ENCODE measurements at places on chromosomes 13 and 19.

- DNase-seq, result no peak
Observed at GRCh38 chr13:41162151-41162550, 29.5 kb upstream of the KBTBD6 start.

DNA sequence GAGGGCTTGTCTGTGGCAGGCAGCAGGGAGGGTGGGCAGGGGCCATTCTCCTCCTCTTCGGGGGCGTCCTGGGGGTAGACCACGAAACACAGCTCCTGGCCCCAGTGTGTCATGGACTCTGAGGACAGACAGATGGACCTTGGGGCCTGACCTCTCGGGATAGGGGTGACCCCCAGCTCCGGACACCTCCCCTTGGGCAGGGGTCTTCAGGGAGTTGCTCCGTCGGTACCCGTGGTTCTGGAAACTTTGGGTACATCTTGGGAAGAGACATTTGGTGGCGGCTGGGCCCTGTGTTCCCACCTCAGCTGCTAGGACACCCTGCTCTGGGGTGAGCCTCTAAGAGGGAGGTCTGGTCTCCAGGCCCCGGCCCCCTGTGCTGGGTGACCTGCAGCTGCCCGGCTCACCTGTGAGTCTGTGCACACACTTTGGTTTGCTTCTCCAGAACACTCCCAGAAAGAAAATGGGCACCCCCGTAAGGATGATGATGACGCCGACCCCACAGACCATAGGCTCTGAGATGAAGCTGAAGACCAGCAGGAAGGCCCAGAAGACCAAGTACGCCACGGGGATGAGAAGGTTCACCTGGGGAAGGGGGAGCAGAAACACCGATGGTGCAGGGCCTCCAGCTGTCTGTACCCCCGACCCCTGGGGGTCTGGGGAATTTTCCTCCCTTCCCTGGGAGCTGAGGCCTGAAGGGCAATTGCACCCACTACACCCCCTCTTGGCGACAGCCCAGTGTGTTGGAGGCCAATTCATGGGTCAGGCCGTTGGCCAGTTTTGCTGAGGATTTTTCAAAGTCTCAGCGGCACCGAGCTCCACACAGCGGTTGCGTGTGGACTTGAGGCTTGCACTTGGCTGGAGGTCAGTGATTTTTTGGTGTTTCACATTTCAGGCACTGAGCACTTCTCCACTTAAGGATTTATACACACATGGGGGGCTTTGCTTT lies 15.0 kb downstream of the LRP3 start:
- no peak for DNase-seq

- no peak for DNase-seq
Observed at GRCh38 chr13:108917581-108917980, 288.2 kb downstream of the MYO16 start.

DNA sequence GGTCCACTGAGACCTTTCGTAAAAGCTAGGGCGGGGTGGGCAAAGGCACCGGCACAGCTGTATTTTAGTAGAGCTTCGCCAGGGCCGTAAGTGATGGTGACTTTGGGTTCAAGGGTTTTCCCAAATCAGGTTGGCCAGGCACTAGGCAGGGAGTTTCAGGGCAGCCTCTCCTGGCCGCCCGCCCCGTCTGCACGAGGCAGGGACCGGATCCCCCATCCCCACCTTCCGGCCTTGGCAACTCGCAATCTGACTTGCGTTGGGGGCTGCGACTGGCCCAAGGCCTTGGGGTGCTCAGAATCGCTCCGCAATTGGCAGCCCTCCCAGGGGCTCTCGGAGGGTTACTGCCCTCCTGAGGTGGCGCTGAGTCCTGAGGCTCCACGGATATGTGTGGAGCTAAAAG lies 4.1 kb upstream of the ZIC5 start:
- no peak for DNase-seq

GRCh38 chr19:15453091-15453578 lies 3.4 kb upstream of the WIZ start:
- DNase-seq, result no peak

DNA sequence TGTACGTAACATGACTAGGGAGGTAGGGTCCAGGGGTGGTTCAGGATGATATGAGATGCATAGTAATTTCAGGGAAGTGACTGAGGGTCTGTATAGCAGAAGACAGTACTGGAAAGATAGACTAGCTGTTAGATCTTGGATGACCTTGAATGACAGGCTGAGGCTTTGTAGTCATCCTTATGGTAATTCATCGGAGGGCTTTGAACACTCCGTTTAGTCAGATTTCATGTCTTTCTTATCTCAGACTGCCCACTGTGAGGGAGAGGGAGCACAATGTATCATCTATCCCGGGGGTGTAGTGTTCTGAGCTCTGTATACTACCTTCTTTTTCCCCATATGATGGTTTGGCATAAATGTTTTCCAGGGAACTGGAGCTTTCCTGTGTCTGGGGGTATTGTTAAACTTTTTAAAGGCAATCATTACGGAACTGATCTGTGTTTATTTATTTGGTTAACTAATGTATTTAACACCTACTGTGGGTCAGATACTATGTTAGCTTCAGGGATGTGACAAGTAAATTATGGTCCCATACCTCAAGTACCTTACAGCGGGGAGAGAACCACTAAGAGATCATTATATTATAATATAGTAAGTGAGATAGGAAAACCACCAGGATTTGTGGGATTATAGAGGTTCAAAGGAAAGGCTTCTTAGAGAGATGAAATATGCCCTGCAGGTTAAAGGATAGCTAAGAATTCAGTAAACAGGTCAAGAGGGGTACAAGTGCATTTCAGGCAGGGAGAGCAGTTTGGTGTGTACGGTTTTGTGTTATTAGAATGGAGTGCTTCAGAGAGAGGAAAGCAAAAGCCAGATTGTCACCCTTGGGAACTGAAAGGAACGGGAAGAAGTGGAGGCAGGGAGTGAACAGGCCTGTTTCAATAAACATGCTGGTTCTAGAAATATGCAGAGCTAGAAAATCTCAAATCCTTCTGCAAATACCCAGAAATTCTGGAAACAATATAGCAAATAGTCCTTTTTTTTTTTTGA lies 164.8 kb upstream of the KL start:
- no peak for DNase-seq

DNA sequence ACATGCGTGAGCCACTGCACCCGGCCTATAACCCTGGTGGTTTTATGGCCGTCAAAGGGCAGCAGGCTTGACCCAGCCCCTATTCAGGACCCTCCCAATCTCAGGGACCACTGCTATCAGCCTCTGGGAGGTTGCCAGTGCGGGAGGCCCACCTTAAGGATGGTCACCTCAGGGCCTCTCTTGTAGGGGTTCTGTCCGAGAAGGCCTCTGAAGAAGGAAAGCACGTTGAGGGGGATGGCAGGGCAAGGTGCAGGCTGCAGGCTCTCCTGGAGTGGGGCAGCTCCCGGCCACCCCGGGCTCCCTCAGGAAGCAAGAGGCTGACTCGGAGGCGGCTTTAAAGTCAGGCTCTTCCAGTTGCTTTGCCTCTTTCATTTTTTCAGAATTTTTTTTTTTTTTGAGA lies 6.0 kb upstream of the GRTP1 start:
- DNase-seq, result no peak

DNA sequence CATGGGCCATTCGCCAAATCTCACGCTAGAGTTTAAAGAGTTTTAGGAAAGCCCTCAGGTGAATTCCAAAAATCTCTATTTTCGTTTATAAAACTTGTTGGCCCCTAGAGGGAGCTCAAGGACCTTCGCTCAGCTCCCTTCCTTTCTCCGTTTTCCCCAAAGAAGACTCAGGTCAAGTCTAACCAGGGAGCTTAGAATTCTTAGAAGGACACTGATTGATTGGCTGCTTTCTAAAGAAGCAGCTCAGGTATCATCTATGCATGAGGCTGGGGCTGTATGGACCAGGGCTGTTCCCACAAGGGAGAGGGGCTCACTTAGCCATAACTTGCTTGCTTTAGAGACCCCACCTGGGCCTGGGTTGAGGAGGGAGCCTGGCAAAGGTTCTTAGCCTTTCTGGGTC lies 20.5 kb downstream of the DZIP1 start:
- DNase-seq, result peak; percentile 25

- DNase-seq, result no peak
Observed at GRCh38 chr19:6222884-6223283, 56.9 kb downstream of the MLLT1 start.

- DNase-seq, result no peak
Observed at GRCh38 chr19:46813839-46814358, 25.5 kb upstream of the SLC1A5 start.

- no peak for DNase-seq
Observed at GRCh38 chr19:49558591-49558990, 21.8 kb downstream of the NOSIP start.

DNA sequence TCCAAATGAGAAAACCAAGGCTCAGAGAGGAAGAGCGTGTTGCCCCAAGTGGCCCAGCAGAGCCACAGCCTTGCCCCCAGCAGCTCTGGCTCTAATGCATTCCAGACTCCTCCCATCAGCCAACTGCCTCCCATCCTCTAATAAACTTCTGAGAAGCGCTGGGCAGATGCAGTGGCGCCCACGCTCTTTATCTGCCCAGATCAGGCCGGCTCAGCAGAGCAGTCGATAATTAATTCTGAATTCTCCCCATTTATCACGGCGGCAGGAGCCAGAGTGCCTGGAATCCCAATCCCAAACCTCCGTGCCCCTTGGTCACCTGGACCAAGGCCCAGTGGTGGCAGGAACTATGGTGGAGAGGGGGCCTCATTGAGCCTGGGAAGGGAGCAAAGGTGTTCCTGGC lies 13.9 kb downstream of the TINCR start:
- DNase-seq, result no peak

DNA sequence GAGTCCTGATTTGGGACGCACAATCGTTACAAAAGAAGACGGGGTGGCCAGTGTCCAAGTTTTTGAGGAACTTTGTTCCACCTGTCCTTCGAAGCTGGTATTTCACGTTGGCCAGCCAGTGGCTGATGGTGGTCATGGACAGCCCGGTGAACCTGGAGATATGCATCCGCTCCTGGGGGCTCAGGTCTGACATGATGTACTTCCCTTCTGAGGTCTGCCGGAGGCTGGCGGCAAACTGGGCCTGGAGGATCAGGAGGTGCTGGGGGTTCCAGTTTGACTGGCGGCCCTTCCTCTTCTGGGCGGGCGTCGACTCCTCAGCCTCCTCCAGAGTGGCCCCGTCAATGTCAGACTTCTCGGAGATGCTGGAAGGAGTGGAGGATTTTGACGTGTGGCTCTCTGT lies 72.4 kb downstream of the TSHZ3 start:
- no peak for DNase-seq

GRCh38 chr13:80245162-80245733 lies 95.7 kb downstream of the SPRY2 start:
- no peak for DNase-seq

DNA sequence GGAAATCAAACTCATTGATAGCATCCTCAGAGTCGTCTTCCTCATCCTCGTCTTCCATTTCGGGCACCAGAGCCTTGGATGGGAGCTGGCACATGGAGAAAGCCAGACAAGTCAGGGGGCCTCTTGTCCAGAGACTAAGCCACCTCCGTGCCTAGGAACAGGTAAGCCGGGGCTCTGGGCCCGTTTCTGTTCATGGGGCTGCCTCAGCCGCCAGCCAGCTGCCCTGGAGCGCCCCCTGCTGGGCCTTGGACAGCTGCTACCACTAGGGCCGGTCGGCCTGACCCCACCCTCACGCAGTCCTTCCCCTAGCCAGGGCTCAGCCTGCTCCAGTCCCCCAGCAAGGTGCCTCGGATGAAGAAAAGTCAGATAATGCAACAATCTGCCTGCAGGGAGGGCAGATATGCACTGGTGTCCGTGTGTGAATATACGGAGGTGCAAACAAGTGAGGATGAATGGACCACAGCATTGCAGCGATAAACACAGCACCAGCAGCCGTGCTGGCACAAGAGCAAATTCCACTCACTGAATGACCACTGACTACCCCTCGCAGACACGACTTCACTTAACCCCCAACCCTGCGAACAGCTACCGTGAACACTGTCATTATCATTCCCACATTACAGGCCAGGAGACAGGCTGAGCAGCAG lies 11.9 kb upstream of the PRKD2 start:
- peak; percentile 52 for DNase-seq

Data from MV-4-11 (cell line).